ENCODE measurements at places on chromosomes 3 and 15. TPM values are rescaled to one million over a fixed set of nuclear protein-coding genes. Genes with fewer than 3 reads are reported as not detected.

TPRG1 gene
- total RNA-seq: 0.15 TPM

MME gene
- total RNA-seq: 3.5 TPM

C2CD4A gene
- total RNA-seq: not detected

CCDC54 gene
- not detected for total RNA-seq

MKRN3 gene
- total RNA-seq: 0.90 TPM

ARGFX gene
- total RNA-seq: not detected

CSPG5 gene
- 0.12 TPM for total RNA-seq

CCR9 gene
- total RNA-seq: not detected

USP13 gene
- 4.9 TPM for total RNA-seq

RAB6B gene
- 0.30 TPM for total RNA-seq

RASGRF1 gene
- not detected for total RNA-seq

FANCD2OS gene
- total RNA-seq: not detected

KAT2B gene
- 8.0 TPM for total RNA-seq

TNFSF10 gene
- 1.4 TPM for total RNA-seq

ACY1 gene
- total RNA-seq: 59.1 TPM

ABI3BP gene
- 1.6 TPM for total RNA-seq

ISL2 gene
- 0.08 TPM for total RNA-seq

INKA1 gene
- total RNA-seq: 5.7 TPM

CPEB1 gene
- total RNA-seq: 1.7 TPM

TM4SF18 gene
- total RNA-seq: 0.15 TPM

SLC28A1 gene
- not detected for total RNA-seq

SLC22A14 gene
- total RNA-seq: 0.23 TPM

CIDEC gene
- total RNA-seq: not detected

LYZL4 gene
- total RNA-seq: 0.23 TPM

B3GALNT1 gene
- 8.2 TPM for total RNA-seq

DUOXA2 gene
- not detected for total RNA-seq

Measured in smooth muscle cell of the coronary artery (primary cell).